ENCODE measurements at places on chromosomes 2 and 18. TPM values are rescaled to one million over a fixed set of nuclear protein-coding genes. Genes with fewer than 3 reads are reported as not detected.

RALB gene
- total RNA-seq: 66.8 TPM

PID1 gene
- total RNA-seq: 27.8 TPM

NR4A2 gene
- total RNA-seq: 1.7 TPM

CRYBA2 gene
- 0.90 TPM for total RNA-seq

ABCG8 gene
- total RNA-seq: 4.7 TPM

SPRED2 gene
- 11.8 TPM for total RNA-seq

CARF gene
- total RNA-seq: 13.7 TPM

RAB1A gene
- 200 TPM for total RNA-seq

FSHR gene
- total RNA-seq: 0.20 TPM

UGT1A3 gene
- not detected for total RNA-seq

GCG gene
- total RNA-seq: 21.1 TPM

SLC14A1 gene
- total RNA-seq: 0.88 TPM

TM4SF20 gene
- total RNA-seq: 44.6 TPM

MATN3 gene
- 3.5 TPM for total RNA-seq

ZDBF2 gene
- 14.0 TPM for total RNA-seq

DCDC2C gene
- not detected for total RNA-seq

LYPD6 gene
- total RNA-seq: 11.2 TPM

CCDC74B gene
- 3.8 TPM for total RNA-seq

CRYGC gene
- total RNA-seq: 1.3 TPM

GRB14 gene
- 3.6 TPM for total RNA-seq

WDR54 gene
- 7.1 TPM for total RNA-seq

COL4A3 gene
- total RNA-seq: 0.72 TPM

C2orf80 gene
- total RNA-seq: not detected

ABCA12 gene
- 0.44 TPM for total RNA-seq

SPC25 gene
- 11.2 TPM for total RNA-seq

POTEC gene
- total RNA-seq: not detected

C18orf54 gene
- total RNA-seq: 1.8 TPM

DOK6 gene
- total RNA-seq: 2.0 TPM

CAB39 gene
- 83.9 TPM for total RNA-seq

GAD1 gene
- 0.50 TPM for total RNA-seq

RSAD2 gene
- 1.6 TPM for total RNA-seq
